Fibroblast of upper back skin (primary cell): ENCODE measurements at places on chromosomes 1 and 21.
A peak's percentile ranks its signal among the peaks of the same experiment; 100 is the strongest.

GRCh38 chr21:29384683-29385359 is 86.1 kb downstream of the BACH1 start:
- no peak for DNase-seq

DNA sequence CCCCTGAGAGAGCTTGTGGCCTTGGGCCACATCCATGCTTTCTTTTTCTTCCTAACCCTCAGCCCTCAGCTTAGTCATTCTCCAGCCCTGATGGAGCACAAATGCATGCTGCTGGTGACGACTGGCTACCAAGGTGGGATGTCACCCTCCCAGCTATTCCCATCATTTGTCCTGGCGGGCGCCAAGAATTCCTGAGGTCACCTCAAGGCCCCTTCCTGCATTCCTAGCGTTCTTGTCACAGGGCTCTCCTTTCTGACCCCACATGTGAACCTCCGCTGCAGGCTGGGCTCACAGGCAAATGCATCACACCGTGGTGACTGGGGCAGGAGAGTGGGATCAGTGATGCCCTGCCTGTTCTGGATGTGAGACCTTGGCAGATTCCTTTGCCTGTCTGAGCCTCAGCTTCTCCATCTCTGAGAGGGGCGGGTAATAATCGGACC is 53.4 kb upstream of the IFFO2 start:
- peak; percentile 95 for DNase-seq

DNA sequence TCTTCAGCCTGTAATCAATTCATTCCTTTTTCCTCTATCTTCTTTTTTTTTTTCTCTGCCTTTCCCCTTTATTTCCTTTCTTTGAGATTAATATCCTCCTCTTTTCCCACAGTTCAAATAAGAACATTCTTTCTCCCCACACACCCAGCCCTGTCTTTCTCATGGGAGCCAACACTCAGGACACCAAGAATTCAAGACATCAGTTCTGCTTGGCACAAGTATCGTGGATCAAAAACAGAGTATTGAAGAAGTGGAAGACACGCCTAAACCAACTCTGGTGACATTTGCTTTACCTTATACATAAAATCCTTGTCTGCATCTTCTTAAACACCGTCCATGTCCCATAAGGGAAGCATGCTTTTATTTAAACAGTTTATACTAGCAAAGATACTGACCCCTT is 2.9 kb downstream of the CD1E start:
- no peak for DNase-seq

GRCh38 chr1:42860339-42861013 is 14.1 kb downstream of the ZNF691 start:
- DNase-seq, result no peak

GRCh38 chr1:61070054-61070453 is 12.3 kb upstream of the NFIA start:
- no peak for DNase-seq

DNA sequence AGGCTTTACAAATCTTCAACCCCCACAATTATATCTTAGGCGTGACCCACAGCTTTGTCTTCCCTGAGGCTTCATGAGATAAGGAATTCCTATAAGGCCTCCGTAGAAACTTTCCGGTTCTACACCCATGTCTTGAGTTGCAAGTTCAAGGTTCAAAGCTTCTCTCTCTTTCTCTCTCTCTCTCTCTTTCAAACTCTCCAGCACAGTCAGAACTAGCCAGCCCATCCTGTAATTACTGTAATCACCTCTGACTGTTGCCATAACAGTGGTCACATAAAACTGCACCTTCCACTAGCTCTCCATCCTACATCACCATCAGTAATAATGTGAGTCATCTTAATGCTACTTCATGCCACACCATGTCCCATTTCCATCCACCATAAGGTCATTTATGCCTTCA is 90.0 kb upstream of the NFASC start:
- no peak for DNase-seq

GRCh38 chr1:76294482-76295194 is 220.1 kb downstream of the ST6GALNAC3 start:
- no peak for DNase-seq

DNA sequence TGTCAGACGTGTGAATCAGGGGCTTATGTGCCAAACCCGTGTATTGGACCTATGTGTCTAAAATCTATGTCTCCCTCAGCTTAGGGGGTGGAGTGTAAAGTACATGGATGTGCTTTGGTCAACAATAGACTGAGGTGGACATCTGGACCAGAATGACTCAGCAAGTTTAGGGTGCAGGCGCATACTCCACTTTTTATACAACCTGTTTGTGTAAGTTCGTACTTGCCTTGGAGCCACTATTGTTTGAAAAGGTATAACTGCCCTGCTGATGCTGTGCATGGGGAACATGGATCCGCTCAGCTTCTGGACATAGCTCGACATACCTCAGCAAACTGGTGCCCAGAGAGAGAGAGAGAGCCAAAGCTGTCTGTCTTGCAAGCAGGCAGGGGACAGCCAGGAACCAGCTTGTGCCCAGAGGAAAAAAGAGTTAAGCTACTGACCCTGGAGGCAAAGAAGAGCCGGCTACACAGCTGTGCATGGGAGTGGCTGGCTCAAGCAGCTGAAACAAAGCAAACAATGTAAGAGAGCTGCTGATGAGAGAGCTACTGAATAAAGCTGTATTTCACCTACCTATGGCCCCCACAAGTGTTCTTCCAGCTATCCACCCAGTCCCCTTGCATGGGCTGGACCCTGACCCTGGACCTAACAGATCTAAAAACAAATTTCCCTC is 41.2 kb downstream of the GJA5 start:
- DNase-seq, result no peak

- DNase-seq, result peak; percentile 57
Measured at GRCh38 chr1:221316491-221317056, 425.3 kb downstream of the DUSP10 start.

GRCh38 chr1:241627453-241628259 is 12.5 kb downstream of the CHML start:
- DNase-seq, result peak; percentile 76

- no peak for DNase-seq
Measured at GRCh38 chr1:230909974-230910754, 41.8 kb upstream of the C1orf198 start.

DNA sequence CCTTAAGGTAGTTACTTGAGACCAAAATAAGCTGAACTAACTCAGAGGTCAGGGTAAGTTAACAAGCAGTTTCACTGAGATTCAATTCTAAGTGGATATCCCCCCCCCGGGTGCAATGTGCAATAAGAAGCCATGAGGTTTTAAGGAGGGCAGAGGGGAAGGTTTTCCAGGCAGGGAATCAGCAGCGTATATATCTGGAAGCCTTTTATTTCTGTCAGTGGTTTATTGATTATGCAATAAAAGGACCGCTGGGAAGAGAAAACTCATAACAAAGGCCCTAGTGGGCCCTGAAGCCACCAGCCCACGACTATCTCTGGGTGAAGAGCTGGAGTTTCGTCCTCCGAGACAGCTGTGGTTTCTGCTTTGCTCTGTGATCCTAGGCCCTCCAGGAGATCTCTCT is 53.1 kb upstream of the CTPS1 start:
- DNase-seq, result no peak

GRCh38 chr1:182845379-182845778 is 6.2 kb downstream of the DHX9 start:
- no peak for DNase-seq

DNA sequence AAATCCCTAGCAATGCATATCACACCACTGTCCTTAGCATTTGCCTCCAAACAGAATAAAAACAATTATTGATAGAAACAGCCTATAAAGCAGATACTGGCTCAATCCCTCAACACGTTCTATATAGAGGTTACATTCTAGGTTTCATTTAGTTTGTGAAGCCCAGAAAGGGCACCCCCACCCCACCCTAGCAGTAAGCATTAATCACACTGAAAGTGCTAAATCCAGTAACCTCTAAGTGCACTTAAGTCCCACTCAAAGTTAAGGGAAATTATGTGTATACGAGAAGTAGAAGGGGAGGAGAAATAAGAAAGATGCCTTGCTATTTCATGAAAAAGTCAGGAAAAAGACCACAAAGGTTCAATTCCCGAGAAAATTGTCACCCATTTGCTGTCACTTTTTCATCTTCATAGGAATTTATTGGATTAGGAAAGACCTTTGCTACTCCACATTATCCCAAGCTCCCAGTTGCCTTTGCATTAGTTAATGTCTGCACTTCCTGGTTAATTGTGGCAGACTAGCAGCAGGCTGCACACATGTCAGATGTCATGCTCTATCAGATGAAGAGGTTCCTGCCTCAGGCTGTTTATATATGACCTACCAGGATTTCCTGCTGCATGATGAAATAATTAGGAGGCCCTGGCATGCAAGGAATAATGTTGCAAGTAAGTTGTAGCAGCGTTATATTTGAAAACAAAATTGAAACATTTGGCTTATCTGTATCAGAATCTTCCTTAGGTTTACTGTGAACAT is 54.5 kb upstream of the LHX8 start:
- DNase-seq, result no peak

DNA sequence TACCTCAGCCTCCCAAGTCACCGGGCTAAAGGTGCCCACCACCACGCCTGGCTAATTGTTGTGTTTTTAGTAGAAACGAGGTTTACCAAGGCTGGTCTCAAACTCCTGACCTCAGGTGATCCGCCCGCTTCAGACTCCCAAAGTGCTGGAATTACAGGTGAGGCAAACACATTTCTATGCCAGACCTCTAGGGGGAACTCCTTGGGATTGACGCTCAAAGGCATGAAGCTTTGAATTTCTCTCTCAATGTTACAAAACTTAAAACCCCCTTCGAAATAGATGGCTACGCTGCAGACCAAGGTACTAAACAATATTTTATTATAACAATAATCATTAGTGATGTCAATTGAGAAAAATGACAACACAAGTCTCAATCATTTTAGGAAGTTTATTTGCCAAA is 330.0 kb downstream of the SETD4 start:
- DNase-seq, result no peak

- DNase-seq, result peak; percentile 65
Measured at GRCh38 chr1:204493145-204493983, 1.2 kb downstream of the PIK3C2B start.

DNA sequence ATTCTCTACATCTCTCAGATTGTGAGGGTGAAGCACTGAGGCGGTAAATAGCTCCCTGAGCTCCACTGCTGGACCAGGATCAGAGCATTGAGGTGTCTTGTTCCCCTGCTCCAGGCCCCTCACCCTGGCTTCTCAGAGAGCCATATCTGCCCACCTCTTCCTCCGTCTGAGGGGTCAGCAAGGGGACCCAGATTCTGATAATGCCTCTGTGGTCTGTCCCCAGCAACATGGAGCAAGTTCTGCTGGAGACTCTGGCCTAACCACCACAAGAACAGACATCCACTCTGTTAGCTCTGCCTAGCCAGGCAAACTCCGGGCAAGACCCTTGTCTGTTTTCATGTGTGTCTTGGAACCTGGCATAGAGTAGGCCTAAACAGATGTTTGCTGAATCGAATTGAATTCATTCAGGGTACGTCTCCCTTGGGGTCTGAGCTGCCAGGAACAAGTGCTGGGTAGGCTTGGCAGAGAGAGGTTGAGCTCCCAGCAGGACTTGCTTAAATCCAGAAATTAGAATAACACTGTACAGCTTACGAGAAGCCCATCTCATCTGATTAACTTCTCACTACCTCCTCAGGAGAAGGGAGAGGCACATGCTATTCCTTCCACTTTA is 2.3 kb downstream of the TRAF5 start:
- DNase-seq, result no peak

- DNase-seq, result no peak
Measured at GRCh38 chr1:220702733-220703270, 12.6 kb downstream of the C1orf115 start.

- DNase-seq, result no peak
Measured at GRCh38 chr1:17683598-17683997, 71.5 kb upstream of the ACTL8 start.
